ENCODE measurements at places on chromosomes 7 and 10. TPM values are rescaled to one million over a fixed set of nuclear protein-coding genes. Genes with fewer than 3 reads are reported as not detected.

DNA sequence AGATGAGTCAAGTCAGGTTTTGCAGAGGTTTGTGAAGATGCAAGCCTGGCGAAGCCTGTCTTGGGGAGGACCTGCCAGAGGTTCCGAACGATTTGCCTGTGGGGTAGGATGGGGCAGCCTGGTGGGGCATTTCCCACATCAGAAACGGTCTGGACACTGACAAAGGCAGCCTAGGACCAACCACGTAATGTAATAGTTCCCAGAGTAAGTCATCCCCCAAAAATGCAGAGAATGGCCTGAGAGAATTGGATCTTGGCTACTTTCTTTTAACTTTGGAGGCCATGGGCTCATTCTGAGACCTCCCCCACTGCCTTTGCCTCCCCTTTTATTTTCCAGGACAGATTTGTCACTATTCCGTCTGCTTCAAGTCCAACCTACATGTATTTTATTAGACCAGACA lies 168.9 kb upstream of the SH2B2 start:
- DNase-seq = no peak

- DNase-seq = no peak
These were observed 81.3 kb downstream of the ADAM22 start for GRCh38 chr7:88015309-88015708.

- no peak for DNase-seq
These were observed 688.9 kb downstream of the PHTF2 start for GRCh38 chr7:78487464-78487863.

GRCh38 chr10:126372396-126372795 lies 15.9 kb downstream of the ADAM12 start:
- no peak for DNase-seq

DNA sequence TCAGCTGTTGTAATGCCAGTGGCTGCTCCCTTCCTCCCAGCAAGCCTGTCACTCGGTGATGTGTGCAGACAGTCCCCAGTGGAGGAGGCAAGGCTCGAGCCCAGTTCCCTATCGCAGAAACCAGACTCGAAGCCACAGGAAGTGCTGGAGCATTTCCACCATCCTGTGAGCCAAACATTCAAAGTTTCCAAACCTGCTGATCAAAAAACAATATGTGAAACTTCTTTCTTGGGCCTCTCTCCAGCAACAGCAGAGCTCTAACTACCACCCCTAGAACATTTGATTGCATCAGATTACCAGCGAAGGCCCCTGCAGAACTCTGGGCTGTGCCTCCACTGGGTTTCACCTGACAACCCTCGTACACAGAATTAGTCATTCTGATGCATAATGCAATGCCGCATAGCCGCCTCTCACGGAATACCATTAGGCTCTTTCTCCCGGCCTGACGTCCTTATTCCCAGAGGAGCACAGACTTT lies 94.0 kb downstream of the ELMO1 start:
- peak; percentile 76 for DNase-seq

Gene ZNF853
- 0.02 TPM for polyA plus RNA-seq

Gene WAC
- 58.6 TPM for polyA plus RNA-seq
